AG08395 (cell line): ENCODE measurements at places on chromosomes 5 and 9.

GRCh38 chr9:36878986-36879982 lies 154.8 kb downstream of the PAX5 start:
- no peak for DNase-seq

DNA sequence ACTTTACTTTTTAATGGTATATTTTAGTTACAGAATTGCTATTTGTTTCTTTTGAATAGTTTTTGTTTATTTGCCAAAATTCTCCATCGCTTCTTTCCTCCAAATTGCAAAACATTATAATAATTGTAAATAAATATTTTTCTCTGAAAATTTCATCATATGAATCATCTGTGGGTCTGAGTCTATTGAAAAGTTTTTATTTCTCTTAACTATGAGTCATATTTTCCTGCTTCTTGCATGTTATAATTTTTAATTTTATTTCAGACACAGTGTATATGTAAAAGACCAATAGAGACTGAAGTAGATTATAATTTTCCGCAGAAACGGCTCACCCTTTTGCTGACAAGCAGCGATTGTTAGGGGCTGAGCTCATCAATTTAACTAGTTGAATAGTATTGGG lies 279.1 kb upstream of the IL12B start:
- DNase-seq: no peak

- no peak for DNase-seq
These were observed 28.3 kb downstream of the LEAP2 start for GRCh38 chr5:132901730-132902129.

DNA sequence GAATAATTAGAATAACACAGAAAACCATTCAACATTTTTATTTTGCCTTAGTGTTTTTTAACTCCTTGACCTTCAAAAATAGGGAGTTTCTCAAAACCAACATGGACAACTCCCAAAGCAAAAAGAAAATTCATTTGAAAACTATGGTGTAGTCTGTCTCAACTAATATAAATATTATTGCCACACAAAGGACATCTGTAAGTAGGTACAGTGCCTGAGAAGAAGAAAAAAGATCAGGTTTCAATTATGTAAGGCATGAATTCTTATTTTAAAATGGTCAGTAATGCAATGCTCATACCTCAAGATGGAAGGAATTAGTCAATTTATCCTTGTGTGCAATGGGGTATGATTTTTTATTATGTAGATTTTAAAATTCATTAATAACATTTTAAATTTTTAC lies 109.6 kb upstream of the CNTLN start:
- DNase-seq: no peak
